ENCODE measurements at places on chromosomes 11 and 22. TPM values are rescaled to one million over a fixed set of nuclear protein-coding genes. Genes with fewer than 3 reads are reported as not detected.

DNA sequence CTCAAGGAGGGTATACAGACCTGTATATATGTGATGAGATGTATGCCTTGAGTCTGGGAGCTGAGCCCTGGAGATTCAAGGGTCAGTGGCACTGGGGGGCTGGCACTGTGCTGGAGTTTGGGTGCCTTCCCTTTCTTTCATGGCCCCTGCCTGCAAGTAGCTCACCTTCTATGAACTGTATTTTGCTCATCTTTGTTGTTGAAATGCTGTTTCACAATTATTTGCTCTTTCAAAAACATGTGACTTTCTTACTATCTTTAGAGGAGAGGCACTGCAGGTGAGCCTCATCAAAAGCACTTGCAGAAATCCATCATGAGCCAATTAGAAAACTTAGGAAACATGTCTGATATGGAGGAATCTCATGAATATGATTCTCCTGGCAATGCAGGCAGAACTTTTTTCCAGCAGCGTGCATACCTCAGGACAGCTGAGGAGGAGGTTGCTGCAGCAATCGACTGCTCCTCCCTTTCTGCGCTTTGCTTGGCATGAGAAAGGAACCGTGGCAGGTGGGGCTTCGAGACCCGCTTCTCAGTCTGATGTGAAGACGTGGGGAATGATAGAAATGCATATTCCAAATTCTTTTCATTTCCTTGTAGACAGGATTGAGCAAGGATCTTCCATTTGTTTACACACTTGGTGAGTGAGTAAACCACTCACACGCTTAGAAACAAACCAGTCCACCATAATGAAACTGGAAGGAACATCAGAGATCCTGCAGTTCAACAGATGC, 178.4 kb upstream of the E2F8 start:
- DNase-seq, result no peak

DNA sequence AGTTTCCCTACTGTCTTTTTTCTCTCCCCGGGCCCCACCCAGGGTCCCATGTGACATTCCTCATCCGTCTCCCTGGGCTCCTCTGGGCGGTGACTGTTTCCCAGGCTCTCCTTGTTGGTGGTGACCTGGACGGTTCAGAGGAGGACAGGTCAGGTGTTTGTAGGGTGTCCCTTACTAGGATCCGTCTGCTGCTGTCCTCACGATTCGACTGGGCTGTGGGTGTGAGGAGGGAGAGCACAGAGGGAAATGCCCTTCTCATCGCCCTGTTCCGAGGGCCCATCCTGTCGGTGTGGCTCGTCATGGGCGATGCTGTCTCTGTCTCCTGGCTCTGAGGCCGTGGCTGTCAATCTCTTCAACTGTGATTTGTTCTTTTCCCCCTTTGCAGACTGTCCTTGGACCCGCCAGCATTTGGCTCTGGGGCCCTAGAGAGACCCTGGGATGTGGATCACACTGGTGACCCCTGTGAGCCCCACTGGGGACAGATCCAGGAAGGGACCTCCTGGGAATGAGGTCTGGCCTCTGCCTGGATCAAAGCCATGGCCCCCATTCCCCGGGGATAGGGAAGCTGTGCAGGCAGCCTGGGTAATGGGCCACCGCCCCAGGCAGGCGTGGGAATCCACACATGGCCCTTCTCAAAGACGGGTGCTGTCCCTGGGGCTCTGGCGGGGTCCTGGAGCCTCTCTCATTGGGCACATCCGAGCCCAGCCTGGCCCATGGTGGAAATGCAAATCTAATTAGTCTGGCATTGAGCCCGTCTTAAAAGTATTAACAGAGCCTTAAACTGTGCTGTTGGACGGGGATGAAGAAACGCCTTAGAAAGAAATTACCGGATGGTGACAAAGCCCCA, 46.8 kb upstream of the KCNQ1OT1 start:
- DNase-seq, result no peak

The UBE2L6 gene
- 37.4 TPM for total RNA-seq

DNA sequence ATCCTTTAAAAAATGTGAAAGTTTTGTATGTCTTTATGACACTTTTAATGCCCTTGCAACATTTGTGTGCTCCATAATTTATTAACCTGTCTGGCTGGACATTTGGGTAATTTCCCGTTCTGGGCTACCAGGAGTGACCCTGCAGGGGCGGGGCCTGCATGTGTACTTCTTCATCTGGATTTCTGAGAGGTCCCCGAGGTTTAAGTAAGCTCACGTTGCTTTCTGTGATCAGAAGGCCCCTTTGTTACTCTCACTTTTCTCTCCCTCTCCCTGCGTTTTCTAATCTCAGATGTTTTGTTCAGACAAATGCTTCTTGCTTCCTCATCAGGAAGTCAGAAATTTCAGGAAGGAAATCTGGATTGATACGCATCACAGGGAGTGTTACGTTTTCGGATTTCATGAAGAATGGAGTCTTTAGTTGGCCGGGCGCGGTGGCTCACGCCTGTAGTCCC, 78.9 kb upstream of the CRYBB3 start:
- peak; percentile 94 for DNase-seq

DNA sequence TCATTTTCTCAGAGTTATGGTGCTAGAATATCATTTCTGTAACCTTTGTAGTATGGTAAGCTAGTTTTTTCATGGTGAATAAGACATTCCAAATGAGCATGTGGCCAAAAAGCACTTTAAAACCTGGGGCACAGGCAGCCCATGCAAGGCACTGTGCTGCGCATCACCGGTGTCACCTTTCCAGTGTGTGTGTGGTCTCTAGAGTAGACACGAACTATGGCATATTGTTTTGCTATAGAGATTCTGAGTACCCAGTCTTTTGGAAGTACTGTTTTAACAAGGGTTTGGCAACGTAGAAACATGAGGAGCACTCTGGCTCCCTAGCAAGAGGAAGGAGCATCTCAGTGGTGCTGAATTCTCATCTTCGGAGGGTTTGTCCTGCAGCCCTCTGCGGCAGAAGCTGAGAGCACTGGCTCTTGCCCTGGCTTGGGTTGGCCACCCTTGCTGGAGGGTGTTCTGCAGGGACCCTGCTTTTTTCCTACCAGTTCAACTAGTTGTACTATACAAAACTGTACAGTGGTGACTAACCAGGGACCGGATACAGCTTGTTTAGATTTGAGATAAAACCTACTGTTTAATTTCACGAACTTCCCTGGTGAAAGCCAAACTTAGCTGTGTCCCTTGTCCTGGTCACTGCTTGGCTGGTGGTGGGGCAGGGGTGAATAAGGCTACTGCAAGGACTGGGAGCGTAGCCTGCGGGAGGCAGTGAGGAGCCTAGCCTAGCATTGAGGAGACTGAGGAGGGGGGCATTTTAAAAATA, 135.7 kb downstream of the ATXN10 start:
- DNase-seq, result peak; percentile 9

GRCh38 chr11:26191193-26191592, 140.7 kb upstream of the ANO3 start:
- no peak for DNase-seq

- no peak for DNase-seq
Measured at GRCh38 chr11:11440144-11440543, 87.1 kb upstream of the CSNK2A3 start.

GRCh38 chr11:111634981-111635705, 32.9 kb downstream of the SIK2 start:
- DNase-seq, result peak; percentile 31

GRCh38 chr22:17788528-17789378, 14.5 kb upstream of the BID start:
- no peak for DNase-seq

GRCh38 chr11:96109331-96110030, 185.6 kb upstream of the MTMR2 start:
- no peak for DNase-seq

GRCh38 chr11:61071208-61071681, 31.0 kb upstream of the CD5 start:
- no peak for DNase-seq

- no peak for DNase-seq
Measured at GRCh38 chr11:108718466-108718865, 53.6 kb downstream of the DDX10 start.

The LRRC75B gene
- total RNA-seq, result 3.4 TPM

The LRRN4CL gene
- total RNA-seq, result 0.51 TPM

- no peak for DNase-seq
Measured at GRCh38 chr11:84218318-84218717, 932.2 kb upstream of the CCDC90B start.

- no peak for DNase-seq
Measured at GRCh38 chr11:83976086-83976485, 689.9 kb upstream of the CCDC90B start.

DNA sequence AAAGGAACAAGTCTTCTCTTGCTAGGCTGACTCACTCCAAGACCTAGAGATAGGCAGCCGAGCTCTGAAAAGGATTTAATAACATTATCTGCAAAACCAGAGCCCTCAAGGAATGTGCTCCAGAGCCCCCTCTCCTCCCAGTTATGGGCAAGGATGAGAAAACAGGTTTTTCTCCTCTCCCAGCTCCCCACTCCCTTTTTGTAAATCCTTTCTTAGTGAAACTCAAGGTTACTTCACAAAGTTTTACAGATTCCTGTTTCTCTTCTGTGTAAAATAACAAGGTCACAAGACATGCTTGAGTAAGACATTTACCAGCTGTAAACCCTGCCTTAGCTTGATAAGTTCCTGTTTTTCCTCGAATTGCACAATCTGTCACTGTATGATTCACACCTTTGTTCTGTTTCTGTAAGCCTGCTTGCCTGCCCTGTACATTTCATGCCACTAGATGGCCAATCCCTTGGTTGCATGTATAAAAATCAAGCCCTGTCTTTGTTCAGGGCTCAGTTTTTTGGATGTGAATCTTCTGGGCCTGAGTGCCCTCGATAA, 489.4 kb downstream of the KCNA4 start:
- peak; percentile 81 for DNase-seq

DNA sequence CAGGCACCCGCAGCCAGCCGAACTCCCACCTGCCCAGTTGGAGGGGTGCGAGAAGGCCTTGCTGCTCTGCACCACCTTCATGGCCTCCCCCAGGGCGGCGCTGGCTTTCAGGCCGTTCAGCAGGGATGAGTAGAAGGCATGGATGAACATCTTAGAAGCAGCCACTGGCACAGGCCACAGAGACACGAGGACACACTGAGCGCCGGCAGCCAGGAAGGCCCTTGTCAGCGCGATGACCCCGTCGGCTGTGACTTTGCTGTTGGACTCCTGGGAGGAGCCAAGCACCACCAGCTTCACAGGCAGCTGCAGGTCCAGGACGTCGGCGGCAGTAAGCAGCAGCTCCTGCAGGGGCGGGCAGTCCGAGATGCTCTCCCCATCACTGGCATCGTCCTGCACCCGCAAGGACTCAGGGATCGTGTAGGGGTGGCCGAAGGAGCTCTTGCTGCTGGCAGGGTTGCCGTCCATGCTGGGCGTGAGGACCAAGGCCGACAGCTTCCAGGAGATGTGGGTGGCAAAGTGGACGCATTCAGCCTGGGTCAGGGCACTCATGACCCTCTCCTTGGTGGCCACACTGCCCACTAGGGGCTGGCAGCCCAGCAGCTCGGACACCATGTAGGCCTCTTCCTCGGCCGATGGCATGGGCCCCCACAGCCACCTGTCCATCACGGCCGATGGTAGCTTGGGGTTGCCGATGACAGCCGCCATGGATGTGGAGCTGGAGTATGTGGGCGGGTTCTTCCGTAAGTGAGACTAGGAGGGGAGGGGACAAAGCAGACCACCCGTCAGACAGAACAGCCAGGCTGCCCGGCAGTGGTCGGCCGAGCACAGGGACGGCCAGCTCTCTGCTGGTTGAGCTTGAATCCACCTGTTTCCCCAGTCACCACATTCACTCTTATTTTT, 79.7 kb upstream of the PITPNB start:
- no peak for DNase-seq

DNA sequence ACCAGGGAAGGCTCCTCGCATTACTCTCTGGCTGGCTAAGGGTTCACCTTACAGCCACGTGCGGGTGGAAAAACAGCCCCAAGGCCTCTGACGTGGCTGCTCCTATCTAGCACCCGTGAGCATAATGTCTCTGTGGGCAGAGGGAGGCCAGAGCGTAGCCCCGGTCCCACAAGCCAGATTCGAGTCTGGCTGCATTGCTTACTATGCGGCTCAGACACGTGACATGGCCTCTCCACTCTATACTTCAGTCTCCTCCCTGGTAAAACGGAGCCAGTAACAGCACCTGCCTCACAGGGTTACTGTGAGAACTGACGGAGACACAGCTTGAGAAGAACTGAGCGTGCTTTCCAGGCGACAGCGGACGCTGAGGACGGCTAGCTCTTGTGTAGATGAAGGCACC, 105.8 kb upstream of the BID start:
- DNase-seq, result no peak

DNA sequence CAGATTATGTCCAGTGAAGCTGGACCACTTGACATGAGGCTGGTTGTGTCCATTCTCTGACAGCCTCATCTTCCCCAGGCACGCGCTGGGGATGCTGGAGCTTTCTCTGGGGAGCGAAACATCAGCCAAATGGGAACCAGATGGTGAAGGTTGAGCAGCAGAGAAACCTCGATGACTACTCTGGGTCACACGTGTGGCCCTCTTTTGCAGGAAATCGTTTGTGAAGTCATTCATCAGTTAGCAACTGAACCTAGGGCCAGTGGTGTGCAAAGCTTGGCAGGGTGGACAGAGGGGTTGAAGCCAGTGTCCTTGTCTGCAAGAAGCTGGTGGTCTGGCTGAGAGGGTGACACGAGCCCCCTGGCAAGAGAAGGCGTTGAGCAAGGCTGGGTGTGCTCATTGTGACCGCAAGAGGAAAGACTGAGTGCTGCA, 109.8 kb downstream of the ZBTB16 start:
- DNase-seq, result no peak

The C11orf91 gene
- not detected for total RNA-seq

DNA sequence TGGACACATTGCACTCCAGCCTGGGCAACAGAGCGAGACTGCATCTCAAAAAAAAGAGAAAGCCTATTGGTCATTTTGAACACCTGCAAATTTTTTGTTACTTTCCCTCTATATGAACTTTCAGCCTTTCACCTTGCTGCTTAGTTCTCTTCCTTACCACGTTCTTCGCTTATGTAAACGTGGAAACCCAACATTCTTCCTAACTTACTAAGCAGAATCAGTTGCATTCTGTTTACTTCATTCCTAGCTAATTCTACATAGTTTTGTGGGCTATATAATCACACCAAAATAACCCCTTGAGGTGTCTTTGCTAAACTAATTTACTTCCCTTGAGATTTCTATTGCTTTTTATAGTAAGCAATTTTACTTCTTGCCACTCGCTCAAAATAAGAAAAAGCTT, 23.2 kb downstream of the MS4A4A start:
- DNase-seq, result no peak

The CELSR1 gene
- total RNA-seq, result 45.6 TPM

GRCh38 chr11:107710301-107710700, 1.6 kb downstream of the SLN start:
- DNase-seq, result no peak
